ENCODE measurements at places on chromosomes 1 and 21.

- DNase-seq, result no peak
These were observed 8.5 kb upstream of the MATN1 start for GRCh38 chr1:30731806-30732276.

GRCh38 chr1:156676114-156676819, 940 bp downstream of the NES start:
- DNase-seq, result no peak

DNA sequence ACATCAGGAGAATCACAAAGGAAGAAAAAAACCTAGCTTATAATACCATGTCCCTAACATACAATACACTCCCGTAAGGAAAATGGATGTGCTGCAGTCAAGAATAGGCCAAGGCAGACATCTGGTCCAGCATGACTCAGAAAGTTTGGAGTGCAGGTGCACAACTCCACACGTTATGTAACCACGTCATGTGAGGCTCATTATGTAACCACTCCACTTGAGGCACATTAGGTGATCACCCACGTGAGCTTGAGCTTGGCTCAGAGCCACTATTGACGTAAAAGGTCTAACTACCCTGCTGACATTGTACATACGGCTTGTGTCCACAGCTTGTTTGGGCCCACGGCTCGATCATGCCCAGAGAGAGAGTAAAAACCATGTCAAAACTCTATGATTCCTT, 99.8 kb upstream of the C1orf21 start:
- DNase-seq, result peak; percentile 37

DNA sequence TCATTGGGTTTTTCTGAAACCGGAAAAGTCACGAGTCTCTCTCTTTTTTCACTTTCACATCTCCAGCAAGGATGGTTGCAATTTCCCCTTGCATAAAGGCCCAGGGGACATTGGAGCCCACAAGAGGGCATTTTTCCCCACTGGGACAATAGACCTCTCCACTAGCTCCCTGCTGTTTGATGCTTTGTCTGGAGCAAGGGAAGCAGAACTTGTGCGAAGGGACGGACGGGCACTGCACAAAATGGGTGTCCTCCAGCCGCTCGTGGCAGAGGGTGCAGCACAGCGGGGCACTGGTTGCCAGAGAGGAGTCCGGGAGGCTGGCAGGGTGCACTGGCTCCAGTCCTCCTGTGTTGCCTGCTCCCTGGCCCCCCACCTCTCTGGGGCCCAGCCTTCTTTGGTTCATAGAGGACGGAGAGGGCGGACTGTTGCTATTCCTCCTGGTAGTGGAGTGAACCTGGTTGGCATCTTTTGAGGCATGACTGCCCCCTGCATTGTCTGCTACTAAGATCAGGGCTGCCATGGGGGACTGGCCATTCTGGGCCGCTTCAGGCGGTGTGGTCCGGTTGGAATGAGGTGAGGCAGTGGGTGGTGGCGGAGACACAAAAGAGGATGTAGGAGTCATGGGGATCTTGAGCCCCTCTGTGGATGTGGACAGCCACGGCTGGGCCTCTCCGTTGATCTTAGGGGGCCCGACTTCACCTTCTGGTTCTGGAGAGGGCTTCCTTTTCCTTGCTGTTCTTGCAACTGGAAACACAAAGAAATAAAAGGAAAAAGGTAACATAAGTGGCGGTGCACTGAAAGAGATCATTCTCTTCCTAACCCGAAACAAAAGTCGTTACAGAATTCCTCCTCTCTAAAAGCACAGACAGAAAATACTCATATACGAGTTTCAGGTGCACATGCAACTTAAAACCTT, 2.6 kb downstream of the IRF2BP2 start:
- DNase-seq, result no peak

DNA sequence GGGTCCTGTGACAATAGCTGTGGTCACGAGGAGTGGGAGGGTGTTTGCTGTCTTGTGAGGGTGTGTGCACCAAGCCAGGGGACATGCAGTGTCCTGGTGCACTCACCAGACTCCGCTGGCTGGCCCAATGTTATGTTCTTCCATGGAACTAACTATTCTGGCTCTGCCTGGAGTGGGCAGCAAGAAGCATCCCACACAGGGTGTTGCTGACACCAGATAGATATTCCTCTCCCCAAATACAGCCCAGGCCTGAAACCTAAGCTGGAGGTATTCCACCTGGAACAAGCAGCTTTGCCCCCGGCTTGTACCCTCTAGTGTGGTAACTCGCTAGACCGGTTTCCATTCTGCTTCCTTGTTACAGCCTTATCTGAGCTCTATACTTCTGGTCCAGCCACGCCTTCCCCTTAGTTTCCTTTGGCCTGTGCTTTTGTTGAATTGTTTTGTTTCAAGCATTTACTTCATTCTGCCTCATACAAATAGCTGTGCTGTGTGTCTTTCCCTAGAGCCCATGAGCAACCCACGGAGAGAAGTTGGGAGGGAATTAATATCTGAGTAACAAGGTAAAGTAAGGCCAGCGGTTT, 14.7 kb upstream of the LY9 start:
- peak; percentile 74 for DNase-seq

- no peak for DNase-seq
These were observed 179.2 kb downstream of the NFIA start for GRCh38 chr1:61261595-61261994.

- DNase-seq, result no peak
These were observed 40.4 kb downstream of the CASZ1 start for GRCh38 chr1:10755970-10756521.

- no peak for DNase-seq
These were observed 29.5 kb downstream of the RAP1GAP start for GRCh38 chr1:21639594-21640041.

- peak; percentile 60 for DNase-seq
These were observed 4.5 kb downstream of the TNFSF4 start for GRCh38 chr1:173202424-173203145.

- DNase-seq, result no peak
These were observed 173.2 kb downstream of the COP1 start for GRCh38 chr1:176033881-176034280.

- DNase-seq, result peak; percentile 35
These were observed 43.0 kb upstream of the TMEM61 start for GRCh38 chr1:54937469-54937868.

GRCh38 chr1:111232134-111232533, 4.6 kb downstream of the CHI3L2 start:
- DNase-seq, result no peak

- DNase-seq, result no peak
These were observed 309.3 kb downstream of the DISC1 start for GRCh38 chr1:231935856-231936255.

DNA sequence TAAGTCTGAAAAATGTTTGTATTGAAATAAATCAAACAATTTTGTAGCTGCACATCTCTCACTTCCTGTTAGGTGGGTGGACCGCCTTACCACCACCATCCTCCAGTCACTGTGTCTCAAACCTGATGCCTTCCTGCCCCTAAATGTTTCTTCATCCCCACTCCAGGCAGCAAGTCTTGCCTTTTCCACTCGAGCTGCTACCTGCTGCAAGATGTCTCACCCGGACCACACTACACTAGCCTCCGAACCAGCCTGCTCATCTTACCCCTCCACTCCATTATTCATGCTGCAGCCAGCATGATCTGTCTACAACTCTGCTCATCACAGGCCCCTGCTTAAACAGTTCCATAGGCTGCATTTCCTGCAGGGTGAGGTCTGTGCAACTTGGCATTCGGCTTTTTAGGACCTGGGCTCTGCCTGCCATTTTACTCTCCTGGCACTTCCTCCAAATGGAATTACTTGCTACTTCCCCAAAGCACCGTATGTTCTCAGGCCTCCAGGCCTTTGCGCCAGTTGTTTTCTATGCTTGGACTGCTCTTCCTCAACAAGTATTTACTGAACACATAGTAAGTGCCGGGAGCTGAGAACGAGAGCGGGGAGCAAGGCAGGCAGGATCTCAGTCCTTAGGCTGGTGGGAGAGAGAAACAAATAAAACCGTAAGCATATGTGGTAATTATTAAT, 5.2 kb upstream of the SF3A3 start:
- DNase-seq, result no peak

DNA sequence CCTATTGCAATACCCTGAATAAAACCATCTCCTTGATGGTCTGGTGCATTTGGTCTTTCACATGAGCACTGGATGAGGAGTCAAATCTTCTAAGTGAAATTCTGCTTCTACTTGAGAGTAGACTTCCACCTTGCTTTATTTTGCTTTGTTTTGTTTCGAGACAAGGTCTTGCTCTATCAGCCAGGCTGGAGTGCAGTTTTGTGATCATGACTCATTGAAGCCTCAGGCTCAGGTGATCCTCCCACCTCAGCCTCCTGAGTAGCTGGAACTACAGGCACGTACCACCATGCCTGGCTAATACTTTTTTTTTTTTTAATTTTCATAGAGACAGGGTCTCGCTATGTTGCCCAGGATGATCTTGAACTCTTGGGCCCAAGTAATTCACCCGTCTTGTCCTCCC, 65.8 kb upstream of the F3 start:
- DNase-seq, result peak; percentile 50

- no peak for DNase-seq
These were observed 154.2 kb downstream of the ZP4 start for GRCh38 chr1:237736372-237737029.

DNA sequence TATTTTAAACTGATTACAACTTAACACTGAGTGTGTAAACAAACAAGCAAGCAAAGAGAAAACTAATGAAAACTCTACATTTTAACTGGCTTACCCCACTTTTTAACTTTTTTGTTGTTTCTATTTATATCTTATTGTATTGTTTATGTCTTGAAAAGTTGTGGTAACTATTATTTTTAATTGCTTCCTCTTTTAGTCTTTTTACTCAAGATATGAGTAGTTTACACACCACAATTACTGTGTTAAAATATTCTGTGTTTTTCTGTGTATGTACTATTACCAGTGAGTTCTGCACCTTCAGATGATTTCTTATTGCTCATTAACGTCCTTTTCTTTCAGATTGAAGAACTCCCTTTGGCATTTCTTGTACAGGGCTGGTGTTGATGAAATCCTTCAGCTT, 4.7 kb upstream of the HHAT start:
- no peak for DNase-seq

DNA sequence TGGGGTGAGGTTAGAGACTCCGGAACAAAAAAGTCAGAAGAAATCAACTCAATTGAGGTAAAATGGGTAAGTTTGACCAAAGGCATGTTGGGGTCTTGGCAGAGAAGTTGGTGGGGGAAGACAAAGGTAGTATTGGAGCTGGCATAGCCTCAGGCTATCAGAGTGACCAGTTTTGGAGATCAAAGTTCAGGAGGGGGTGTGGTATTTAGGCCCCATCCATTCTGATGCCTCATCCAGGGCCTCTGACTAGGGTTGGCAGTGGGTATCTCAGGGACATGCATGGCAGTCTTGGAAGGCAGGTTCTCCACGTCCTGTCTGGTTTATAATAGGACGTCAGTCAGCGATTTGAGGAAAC, 73.2 kb upstream of the TRABD2B start:
- no peak for DNase-seq

DNA sequence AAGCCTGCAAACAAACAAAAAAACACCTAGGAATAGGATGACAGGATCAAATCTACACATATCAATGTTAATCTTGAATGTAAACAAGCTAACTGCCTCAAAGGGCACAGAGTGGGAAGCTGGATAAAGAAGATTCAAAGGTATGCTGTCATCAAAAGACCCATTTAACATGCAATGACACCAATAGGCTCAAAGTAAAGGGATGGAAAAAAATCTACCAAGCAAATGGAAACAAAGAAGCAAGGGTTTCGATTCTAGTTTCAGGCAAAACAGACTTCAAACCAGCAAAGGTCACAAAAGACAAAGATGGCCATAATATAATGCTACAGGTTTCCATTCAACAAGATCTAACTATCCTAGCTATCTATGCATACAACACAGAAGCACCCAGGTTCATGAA, 16.2 kb upstream of the OR2T10 start:
- no peak for DNase-seq

- peak; percentile 69 for DNase-seq
These were observed 611.7 kb downstream of the LMO4 start for GRCh38 chr1:87940421-87940820.

DNA sequence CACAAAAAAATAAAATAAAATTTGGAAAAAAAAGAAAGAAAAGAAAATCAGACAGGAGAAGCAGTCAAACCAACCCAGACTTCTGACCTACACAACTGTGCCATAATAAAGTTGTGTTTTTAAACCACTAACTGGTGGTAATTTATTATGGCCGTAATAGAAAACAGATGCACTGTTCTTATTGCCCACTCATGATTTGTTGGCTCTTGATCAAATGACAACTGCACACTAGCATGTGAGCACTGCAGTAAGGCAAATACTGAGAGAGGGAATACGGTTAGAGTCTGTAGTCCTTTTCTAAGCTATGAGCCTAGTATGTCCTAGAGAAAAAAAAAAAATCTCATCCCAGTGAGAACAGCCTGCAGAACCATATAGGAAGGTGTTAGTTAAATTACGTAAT, 61.2 kb upstream of the TNR start:
- no peak for DNase-seq

DNA sequence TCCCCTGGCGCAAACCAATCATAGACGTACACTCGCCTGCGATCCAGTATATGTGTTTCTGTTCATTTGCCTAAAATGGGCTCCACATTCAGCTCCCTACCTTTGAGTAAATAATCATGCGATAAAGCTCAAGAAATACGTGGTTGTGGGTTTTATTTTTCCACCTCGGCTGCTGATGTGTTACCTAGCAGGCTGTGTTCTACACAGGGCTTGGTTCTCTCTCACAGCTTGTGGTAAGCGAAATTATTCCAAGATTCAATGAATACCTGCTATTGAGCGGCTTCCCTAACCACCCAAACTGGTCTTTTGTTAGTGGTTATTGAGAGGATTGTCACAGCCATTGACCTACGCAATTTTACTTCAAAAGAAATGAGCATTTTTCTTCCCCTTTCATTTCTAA, 180.2 kb downstream of the PBX1 start:
- no peak for DNase-seq

- no peak for DNase-seq
These were observed 62.0 kb upstream of the NEK2 start for GRCh38 chr1:211737115-211738035.

DNA sequence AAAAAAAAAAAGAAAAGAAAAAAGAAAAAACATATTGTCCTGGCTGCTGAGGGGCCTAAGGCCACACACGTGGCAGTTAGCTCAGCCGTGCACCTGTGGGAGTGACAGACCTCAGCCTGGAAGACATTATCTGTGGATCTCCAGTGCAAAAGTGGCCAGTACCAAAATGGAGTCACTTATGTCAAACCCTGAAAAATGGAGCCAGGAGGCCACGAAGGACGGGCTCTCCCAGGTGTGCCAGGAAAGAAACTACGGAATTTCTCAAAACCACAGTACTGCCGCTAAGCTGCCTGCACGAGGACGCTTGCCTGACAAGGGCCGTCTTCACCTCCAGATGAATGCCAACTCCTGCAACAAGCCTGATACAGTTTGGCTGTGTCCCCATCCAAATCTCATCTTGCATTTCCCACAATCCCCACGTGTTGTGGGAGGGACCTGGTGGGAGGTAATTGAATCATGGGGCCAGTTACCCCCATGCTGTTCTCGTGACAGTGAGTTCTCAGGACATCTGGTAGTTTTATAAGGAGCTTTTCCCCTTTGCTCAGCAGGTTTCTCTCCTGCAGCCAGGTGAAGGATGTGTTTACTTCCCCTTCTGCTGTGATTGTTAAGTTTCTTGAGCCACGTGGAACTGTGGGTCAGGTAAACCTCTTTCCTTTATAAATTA, 5.3 kb upstream of the MIB2 start:
- DNase-seq, result no peak
